ENCODE measurements at places on chromosomes 3 and 15.

DNA sequence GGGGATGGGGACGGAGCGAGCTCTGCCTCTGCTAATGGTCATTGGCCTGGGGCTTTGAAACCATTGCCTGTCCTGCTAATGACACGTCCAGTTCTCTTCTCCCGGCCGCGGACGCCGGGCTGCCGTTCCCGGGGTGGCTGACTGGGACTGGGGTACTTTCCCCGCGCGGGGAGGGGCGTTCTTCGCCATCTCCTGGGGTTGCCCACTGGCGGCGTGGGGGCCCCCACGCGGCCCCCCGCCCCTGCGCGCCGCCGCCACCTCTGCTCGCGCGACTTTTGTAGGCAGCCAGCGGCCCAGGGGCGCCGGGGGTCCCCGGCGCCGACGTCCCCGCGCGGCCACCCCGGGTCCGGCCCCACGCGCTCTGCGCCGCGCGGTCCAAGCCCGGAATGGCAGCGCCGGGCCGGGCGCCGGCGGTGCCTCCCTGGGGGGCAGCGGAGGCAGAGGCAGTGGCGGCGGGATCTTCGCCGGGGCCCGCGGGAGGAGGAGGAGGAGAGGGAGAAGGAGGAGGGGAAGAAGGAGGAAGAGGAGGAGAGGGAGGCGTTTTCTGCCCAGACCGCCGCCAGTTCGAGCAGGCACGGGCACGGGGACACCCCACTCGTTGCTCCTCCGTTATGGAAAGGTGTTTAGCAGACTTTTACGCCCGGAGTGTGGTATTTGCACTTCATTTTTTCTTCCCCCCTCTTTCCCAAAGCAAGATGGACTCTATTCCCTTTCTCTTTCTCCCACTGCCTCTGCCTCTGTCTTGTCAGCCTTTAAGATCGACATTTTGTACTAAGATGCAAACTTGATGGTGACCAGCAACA, 2.3 kb downstream of the BBX start:
- DNase-seq: peak; percentile 69

DNA sequence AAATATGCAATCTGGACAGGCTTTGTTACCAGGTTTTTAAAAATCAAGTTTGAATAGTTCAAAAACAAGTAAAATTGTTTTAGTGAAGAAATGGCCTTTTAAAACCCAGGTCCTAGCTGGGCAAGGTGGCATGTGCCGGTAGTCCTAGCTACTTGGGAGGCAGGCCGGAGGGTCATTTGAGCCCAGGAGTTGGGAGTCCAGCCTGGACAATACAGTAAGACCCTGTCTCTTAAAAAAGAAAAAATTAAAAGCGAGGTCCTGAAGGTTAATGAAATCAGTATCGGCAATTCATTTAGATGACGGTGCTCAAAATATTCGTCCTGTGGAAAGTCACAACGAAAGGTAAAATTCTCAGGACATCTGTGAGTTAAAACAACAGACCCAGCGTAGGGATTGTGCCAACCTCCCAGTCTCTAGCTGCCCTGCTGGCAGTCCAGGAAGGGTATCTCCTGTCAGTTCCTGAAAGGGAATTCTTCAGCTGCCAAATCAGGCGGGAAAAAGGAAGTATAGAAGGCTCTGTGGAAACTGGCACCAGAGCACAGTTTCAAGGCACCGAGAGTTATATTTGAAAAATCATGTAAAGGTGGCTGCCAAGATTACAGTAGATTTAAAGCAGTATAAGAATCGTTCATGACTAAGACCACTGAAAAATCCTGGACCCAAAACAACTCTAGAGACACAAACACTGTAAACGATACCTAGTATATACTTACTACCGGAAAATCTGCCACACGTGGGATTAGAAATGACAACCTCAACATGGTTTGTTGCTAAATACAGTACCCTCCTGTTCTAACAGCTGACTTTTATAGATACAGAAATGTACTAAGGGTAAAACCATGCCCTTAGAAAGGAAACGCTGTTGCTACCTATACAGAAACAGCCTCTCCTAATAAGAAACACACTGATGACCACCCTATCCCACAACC, 1.2 kb upstream of the ABHD17C start:
- peak; percentile 60 for DNase-seq

GRCh38 chr3:123576122-123576521, 8.7 kb downstream of the HACD2 start:
- peak; percentile 29 for DNase-seq

- no peak for DNase-seq
Observed at GRCh38 chr3:188431553-188431952, 277.6 kb downstream of the LPP start.

DNA sequence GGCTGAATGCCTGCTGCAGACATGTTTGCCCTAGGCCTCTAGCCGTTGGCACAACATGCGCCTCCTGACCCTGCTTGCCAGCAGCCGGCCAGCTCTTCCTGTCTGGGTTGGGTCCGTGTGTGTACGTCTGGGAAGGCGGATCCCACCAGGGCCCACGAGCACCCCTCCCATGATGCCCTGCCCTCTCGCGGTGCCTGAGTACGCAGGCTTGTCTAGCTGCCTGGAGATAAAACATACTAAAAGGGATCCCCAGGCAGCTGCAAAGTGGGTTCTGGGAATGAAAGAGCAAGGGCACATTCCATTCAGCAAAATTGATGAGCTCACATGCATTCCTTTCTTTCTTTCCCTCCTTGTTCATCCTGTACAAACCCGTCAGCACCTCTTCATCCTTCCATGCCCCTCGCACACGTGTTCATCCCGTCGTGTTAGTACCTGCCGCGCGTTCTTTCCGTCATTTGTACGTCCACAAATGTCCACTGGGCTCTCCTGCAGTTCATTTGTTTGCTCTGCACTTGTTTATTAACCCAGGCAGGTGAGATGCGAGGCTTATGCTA, 74.3 kb downstream of the FBLN2 start:
- no peak for DNase-seq

GRCh38 chr15:50315814-50316630, 39.0 kb downstream of the GABPB1 start:
- DNase-seq: peak; percentile 53

- peak; percentile 71 for DNase-seq
Observed at GRCh38 chr3:127544192-127544802, 46.2 kb downstream of the TPRA1 start.

GRCh38 chr3:181362378-181362777, 349.3 kb upstream of the SOX2 start:
- DNase-seq: no peak

GRCh38 chr3:21331857-21332256, 419.2 kb downstream of the ZNF385D start:
- DNase-seq: no peak

DNA sequence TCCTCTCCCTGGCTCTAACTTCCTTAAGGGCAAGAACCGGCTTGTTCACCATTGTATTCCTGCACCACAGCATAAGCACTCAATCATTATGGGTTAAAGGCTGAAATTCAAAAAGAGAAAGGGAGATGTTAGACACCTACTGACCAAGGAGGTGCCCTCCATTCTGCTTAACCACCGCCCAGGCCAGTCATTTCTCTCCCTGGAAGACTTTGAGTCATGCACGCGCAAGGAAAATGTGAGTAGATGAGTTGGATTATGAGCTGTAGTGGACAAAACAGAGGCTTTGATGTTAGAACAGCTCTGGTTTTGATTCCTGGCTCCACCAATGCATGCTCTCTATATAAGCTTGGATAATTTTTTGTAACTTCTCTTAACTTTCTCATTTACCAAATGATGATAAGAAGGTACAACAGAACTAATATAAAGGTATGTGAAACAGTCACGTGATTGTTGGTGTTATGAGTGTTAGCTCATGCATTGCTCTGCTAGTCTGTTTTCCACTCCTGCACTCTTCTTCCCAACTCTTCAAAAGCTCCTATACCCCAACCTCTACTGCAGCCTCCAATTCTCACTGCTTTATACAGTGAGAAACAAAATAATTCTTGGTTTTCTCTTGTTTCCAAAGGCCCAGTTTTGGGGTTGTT, 148.4 kb upstream of the ATP11B start:
- DNase-seq: no peak

GRCh38 chr15:56839641-56840040, 78.8 kb upstream of the TCF12 start:
- no peak for DNase-seq

DNA sequence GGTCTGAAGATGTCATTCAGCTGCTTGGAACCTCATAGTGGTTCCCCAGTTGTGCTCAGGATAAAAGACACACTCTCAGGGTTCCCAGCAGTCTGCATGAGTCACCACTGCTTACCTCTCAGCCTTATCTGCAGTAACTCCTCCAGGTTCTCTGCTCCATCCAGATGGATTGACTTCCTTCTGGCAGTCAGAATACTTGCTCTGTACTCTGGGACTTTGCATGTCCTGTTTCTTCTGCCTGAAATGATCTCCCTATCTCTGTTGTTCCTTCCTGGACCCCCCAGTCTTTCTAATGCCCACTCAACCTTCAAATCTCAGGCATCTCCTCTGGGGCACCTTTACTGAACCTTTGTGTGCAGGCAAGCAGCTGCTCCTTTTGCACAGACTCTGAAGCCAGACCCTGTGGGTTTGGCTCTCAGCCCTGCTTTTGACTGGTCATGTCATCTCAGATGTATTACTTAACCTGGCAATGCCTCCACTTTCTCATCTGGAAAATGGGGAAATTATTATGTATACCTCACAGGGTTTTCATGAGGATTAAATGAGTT, 38.4 kb downstream of the ITPR1 start:
- peak; percentile 62 for DNase-seq

DNA sequence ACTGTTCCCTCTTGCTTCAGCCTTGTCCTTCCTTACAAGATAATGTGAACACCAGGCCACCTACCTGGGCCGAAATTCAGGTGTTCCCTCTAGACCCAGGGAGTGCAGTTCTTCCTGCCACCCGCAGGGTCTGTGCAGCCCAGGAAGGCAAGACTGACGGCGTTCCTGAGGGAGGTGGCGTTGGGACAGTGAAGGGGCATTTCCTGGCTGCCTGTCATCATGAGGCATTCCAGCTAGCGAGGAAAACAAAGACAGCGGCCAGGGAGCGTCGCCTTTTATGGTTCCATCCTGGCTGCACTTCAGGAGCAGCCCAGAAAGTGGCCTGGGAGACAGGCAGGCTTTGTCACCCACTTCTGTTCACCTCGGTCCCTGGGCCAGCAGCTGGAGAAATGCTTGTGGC, 84.8 kb upstream of the WNT5A start:
- no peak for DNase-seq

DNA sequence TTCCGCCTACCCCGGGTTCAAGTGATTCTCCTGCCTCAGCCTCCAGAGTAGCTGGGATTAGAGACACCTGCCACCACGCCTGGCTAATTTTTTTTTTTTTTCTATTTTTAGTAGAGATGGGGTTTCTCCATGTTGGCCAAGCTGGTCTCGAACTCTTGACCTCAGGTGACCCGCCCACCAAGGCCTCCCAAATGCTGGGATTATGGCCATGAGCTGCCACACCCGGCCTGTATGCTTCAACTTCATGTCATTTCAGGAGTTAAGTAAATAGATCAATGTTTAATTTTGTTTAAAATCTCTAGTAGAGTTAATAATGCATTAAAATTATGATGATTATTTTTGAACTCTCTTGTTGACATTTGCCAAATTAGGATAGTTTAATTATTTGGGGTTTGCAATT, 121.1 kb upstream of the ALDH1A3 start:
- no peak for DNase-seq

DNA sequence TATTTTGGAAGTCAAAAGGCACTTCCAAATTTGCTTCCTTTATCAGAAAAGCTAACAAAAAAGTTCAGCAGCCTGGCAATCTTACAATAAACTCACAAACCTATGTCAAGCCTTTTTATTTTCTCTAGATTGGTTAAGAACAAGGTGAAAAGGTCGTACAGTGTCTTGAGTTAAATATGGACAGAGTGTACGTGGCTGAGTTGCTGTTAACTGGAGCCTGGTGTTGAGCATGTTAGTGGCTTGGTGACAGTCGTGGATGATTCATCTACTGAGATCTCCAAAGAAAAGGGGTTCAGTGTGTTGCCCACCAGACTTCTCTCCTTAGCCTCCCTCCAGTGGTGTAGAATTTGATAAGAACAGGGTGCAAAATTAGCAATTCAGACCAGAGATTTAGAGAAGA, 89.7 kb downstream of the SSR3 start:
- DNase-seq: no peak

DNA sequence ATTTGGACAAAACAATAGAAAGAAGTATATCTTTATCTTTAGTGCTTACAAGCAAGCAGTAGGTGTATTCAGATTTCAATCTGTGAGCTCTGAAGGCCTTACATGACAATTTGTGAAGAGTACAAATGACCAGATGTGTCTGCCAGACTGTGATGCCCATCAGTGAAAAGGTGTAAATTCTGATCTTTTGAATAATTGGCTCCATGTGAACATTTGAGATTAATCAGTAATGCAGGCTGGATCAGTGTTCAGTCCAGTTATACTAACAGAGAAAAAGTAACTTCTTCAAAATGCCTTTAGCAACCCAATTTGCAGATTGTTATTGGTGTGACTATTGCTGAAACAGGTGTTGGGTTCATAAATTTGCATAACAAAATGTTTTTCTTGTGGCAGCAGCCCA, 5.2 kb downstream of the IQCH start:
- DNase-seq: no peak

- no peak for DNase-seq
Observed at GRCh38 chr15:39587096-39587721, 6.3 kb downstream of the THBS1 start.

- DNase-seq: no peak
Observed at GRCh38 chr15:68814596-68814995, 6.1 kb downstream of the ANP32A start.

DNA sequence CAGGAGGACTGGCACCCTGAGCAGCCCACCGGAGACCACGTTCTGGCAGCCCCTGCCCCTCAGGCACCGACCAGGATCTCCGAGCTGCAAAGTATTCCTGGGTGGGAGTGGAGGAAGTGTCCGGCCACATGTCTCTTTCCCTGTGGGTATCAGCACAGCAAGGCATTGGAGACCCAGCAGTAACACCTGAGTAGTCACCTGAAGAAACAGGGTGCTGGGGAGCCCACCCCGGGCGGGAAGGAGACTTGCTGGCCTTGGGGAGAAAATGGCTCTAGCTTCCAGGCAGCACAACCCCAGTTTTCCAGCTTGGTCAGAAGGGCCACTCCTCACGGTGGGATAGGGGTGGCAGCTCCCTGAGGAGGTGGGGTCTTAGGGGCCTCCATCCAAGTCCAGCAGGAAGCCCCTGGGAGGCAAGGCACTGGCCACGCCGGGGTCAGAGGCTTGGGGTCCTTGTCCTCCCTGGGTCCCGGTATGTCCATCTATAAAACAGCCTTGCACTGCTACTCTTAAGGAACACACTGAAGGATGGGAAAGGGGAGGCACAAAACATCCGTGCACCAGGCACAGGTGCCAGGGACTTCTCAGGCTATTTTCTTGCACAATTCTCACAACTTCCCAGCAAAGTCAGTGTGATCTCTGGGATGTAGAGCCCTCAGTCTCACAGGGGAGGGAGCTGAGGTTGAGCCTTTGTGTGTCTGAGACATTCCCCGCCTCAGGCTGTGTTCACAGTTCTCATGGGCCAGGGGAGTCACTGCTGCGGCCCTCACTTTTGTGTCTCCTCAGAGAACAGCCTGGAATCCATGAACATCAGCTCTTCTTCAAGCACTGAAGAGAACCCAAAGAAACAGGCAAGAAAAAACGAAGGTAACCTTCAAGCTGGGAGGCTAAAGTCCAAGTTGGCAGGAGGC, 11.9 kb downstream of the CFAP100 start:
- no peak for DNase-seq
